GM23248 (cell line): ENCODE measurements at places on chromosomes 1 and 21. TPM values are rescaled to one million over a fixed set of nuclear protein-coding genes. Genes with fewer than 3 reads are reported as not detected.

DNA sequence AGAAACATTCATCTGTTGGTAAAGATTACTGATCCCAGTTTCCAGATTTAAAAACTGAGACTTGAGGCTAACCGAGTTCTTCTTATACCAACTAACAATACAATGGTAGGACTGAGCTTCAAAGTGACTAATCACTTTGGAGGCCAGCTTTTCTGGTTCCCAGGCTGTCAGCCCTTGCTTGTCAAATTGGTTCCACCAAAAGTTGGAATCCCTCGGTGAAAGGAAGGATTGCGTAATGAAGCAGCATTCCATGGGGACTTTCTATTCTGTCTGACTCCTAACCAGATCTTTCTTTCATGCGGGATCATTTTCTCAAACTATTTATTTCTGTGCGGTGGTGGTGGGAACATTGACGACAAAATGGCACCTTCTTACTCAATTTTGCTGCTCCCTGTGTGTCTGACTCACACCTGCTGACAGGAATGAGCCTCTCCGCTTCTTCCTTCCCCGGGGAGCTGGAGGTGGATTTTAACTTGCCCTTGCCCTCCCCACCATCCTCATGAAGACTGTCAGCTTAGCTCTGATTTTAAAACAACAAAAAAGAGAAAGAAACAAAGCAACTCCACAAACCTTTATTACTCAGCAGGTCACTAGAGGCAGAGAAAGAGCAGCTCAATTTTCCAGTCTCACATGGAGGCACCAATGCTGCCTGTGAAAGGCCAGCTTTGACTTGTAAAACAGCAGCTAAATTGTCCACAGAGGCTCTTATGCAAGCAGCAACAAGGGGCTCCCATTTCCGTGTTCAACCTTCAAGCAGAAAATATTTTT, 32.9 kb upstream of the RASAL2 start:
- DNase-seq, result peak; percentile 90

GRCh38 chr1:200316148-200316803, 93.6 kb downstream of the ZNF281 start:
- DNase-seq, result no peak

DNA sequence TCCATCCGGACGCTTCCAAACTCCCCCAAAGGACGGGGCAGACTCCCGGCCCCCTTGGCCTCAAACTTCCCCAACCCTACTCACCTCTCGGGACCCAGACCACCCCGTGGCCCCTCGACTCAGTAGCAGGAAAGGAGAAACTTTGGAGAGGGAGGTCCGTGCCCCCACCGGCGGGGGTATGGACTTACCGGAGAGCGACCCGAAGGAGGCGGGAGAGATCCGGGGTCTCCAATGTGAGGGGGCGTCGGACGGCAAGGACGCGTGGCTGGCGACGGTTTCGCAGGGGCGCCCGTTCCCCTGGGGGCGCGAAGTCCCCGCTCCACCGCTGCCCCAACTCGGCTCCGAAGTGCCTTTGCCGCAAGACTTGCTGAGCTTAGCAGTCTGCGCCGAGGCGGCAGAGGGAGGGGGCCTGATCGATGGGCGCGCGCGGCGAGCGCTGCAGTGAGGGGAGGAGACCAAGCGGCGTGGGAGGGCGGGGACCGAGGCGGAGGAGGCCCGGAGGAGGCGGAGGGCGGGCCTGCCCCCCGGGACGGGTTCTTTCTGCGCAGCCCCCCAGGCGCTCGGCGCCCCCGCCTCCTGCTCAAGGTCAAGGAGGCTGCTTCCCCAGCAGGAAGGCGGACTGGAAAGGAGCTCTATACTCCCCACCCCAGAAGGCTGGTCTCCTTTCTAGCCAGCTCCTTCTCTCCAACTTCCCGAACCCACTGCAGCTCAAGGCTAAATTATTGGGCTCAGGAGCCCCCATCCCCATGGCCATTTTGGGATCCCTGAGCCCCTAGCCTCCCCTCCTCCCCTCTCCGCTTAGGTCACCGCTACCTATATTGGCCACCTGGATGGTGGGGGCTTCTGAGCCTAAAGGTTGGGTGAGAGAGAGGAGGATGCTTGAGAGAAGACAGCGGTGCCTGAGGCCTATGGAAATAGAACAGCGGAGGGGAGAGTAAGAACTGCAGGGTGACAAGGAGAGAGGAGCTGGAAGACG, at the start of gene SYT2:
TSS of gene SYT2 (minus strand) at position 385 of the 976 bp plus-strand sequence. CDS start 104,682 bp downstream, outside the sequence.
- peak; percentile 41 for DNase-seq

DNA sequence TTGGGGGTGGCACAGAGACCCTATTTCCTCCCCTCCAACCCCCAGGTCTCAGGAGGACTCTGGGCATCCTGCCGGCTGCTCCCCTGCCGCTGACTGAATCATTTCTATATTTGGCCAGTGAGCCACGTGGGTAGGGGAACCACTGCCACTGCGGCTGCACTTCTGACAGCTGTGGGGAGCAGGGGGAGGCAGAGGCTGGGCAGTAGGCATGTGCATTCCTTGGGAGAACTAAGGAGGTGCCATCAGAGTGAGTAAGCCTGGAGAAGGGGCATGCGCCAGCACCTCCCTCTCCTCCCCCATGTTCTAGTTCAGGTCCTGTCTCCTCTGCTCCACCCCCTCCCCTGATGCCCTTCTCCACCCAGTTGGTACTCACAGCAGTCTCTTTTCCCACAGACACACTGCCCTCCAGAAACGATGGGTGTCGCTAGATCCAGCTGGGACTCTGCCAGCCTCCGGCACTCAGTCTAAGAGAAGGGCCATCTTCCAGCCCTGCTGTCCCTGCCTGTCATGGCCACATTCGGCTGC, 12.0 kb downstream of the PPFIA4 start:
- peak; percentile 92 for DNase-seq

GRCh38 chr1:5985250-5985649, 7.0 kb downstream of the NPHP4 start:
- no peak for DNase-seq

GRCh38 chr1:172324761-172325160, 95.7 kb upstream of the C1orf105 start:
- no peak for DNase-seq

DNA sequence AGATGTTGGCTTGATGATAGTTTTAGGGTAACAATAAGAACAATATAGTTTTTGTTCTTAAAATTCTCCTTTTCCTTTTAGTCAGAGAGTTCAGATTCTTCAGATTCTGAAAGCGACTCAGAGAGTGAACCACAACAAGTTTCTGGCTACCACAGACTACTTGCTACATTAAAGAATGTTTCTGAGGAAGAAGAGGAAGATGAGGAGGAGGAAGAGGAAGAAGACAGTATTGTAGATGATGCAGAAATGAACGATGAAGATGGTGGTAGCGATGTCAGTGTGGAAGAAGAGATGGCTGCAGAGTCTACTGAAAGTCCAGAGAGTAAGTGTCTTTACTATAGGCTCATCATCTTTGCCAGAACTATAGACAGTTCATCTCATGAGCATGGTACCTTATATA, 3.0 kb downstream of the UTP25 start:
- peak; percentile 34 for DNase-seq

DNA sequence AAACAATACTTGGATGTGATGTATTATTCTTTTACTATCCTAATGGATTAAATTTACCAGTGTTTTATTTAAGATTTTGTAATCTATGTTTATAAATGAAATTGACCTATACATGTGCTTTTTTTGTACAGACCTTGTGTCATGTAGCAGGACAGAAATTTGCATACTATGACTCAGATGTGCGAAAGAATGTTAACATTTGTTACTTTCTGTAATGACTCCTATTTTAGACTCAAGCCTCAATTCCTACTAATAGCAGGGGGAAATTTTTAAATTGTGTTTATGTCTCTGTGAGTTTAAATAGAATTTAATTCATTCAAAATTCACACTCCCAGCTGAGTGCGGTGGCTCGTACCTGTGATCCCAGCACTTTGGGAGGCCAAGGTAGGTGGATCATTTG, 21.8 kb upstream of the RIMKLA start:
- no peak for DNase-seq

DNA sequence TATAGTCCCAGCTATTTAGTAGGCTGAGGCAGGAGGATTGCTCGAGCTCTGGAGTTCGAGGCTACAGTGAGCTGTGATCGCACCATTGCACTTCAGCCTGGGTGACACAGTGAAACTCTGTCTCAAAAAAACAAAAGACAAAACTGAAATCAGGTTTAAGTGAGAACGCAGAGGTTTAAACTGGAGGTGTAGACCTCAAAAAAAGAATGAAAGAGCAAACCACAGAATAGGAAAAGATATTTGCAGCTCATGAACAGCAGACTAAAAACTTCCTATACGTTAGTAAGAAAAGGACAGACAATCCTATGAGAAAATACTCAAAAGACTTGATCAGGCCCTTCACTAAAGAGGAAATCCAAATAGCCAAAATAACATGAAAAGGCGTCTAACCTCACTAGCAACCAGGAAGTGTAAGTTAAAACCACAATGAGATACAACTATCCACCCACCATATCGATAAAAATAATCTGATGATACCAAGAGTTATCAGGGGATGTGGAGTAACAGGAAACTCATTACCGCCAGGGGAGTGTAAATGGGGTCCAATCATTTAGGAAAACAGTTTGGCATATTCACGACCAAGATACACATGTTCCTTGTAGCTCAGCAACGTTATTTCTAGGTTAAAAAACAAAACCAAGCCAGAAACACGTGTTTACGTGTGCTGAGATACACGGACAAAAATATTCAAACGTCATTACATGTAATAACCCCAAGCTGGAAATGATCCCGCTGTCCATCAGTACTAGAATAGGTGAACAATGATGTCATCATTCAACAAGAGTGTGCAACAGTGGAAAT, 9.8 kb downstream of the TNFRSF9 start:
- no peak for DNase-seq

GRCh38 chr1:205440476-205441317, 15.1 kb downstream of the BLACAT1 start:
- DNase-seq, result peak; percentile 14

ANP32E gene
- 52.9 and 55.2 TPM in 2 replicates for polyA plus RNA-seq

RGS16 gene
- 0.33 and 0.41 TPM in 2 replicates for polyA plus RNA-seq

GCLM gene
- 66.5 and 69.0 TPM in 2 replicates for polyA plus RNA-seq

MAB21L3 gene
- polyA plus RNA-seq, result 0.08 TPM in 1 of 2 replicates, not detected in the other

GBP3 gene
- 29.9 and 33.1 TPM in 2 replicates for polyA plus RNA-seq

PROX1 gene
- polyA plus RNA-seq, result 0.20 and 0.35 TPM in 2 replicates

PAPPA2 gene
- 3.9 and 5.8 TPM in 2 replicates for polyA plus RNA-seq
